ENCODE measurements at places on chromosomes 5 and 9.

DNA sequence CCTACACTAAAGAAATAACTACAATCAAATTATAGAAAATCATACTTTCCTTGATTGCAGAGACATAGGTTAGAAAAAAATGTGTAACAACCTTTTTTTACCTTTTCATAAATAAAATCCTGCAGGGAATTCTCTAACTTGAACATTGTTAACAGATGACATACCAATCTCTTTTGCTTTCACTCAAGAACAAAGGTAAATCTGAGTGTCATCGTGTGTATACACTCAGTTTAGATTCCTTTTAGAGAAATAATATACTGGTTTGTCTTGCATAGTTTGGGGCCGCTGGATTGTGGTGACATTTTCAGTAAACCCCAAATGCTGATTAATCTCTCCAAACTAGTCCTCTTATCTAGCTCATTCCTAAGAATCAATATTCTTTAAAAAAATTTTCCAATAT is 20.8 kb upstream of the MTAP start:
- no peak overlapping the region for H3K4me3 ChIP-seq
- peak overlapping the region; percentile 86 for H3K27ac ChIP-seq
- peaks cover 25% of the 10 kb centered on the region for H3K4me1 ChIP-seq
- DNase-seq: no peak
- H3K27me3 ChIP-seq: no peaks in the 10 kb centered on the region

DNA sequence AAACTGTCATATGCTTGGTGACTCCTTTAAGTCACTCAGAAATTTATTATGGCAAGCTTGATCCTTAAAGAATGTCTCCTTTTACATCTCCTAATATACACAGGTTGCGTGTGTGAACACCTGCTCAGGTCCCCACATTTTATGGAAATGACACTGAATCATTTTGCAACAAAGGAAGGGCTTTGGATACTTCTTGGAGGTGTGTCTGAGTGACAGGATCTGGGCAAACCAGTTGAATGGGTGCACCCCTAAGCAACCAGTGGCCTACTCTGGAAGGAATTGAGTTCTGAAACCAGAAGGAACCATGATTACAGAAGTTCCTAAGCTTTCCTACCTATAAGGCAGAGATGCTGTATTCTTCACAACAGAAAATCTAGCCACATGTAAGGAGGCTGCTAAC is 483.9 kb upstream of the KLF4 start:
- no peaks in the 10 kb centered on the region for H3K36me3 ChIP-seq
- no peaks in the 10 kb centered on the region for H3K4me1 ChIP-seq

- no peaks in the 10 kb centered on the region for H3K27me3 ChIP-seq
- peaks cover 85% of the 10 kb centered on the region for H3K36me3 ChIP-seq
- DNase-seq: no peak
- H3K27ac ChIP-seq: peak overlapping the region; percentile 81
- H3K4me1 ChIP-seq: peaks cover 68% of the 10 kb centered on the region
Observed at GRCh38 chr5:58454025-58454424, 5.9 kb downstream of the PLK2 start.

GRCh38 chr5:118533156-118533555 is 455.2 kb downstream of the DTWD2 start:
- no peak overlapping the region for H3K4me3 ChIP-seq
- no peak overlapping the region for H3K27ac ChIP-seq
- H3K27me3 ChIP-seq: no peaks in the 10 kb centered on the region

GRCh38 chr5:168047669-168048111 is 243.8 kb upstream of the WWC1 start:
- no peak overlapping the region for H3K4me3 ChIP-seq
- H3K27me3 ChIP-seq: peaks cover 2% of the 10 kb centered on the region
- H3K36me3 ChIP-seq: no peaks in the 10 kb centered on the region

DNA sequence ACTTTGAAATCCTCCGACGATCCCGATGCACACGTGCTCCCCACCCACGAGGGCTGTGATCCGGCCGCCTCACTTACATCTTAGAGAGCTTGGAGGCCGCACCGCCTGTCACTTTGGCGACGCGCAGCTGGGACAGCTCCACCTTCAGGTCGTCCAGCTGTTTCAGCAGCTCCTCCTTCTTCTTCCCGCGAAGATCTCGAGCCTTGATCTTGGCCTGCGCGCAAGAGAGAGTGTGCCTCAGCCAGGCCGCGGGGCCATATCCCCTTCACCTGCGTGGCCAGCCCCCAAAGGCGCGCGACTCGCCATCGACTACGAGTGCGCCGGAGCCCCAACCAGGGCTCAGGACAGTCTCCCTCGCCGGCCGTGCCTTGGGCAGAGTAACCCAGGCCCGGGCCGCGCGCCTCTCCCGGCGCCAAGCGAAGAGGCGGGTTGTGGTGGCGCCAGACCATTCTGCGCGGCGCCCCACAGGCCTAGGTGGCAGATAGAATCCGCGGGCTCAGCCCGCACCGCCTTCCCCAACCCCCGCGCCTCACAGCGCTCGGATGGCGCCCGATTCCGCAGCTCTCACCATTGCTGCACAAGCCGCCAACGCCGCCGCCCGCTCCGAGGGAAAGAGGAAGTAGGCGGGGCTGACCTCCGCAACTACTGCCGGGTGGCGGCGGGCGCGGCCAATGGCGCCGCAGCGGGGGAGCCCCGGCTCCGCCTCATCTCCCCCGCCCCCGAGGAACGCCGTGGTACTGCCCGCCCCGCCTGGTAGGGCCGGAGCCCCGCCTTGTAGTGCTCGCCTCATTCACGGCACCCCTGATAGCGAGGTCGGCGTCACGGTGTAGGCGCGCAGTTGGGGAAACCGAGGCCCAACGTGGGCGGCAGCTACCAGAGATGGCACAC is at the start of the genes ARPC5L and RPL35:
Gene ARPC5L (plus strand): TSS at position 789 of the 888 bp plus-strand sequence. CDS start 7,161 bp downstream, outside the sequence.
Gene RPL35 (minus strand): TSS at position 616 of the 888 bp plus-strand sequence. CDS start 45 bp downstream, at position 571.
- peaks cover 6% of the 10 kb centered on the region for H3K36me3 ChIP-seq
- peak; percentile 93 for DNase-seq
- peak within 1 kb of the TSS; percentile 94 for H3K4me3 ChIP-seq
- H3K27me3 ChIP-seq: no peaks in the 10 kb centered on the region
- H3K4me1 ChIP-seq: peaks cover 27% of the 10 kb centered on the region
- peak within 1 kb of the TSS; percentile 99 for H3K27ac ChIP-seq

DNA sequence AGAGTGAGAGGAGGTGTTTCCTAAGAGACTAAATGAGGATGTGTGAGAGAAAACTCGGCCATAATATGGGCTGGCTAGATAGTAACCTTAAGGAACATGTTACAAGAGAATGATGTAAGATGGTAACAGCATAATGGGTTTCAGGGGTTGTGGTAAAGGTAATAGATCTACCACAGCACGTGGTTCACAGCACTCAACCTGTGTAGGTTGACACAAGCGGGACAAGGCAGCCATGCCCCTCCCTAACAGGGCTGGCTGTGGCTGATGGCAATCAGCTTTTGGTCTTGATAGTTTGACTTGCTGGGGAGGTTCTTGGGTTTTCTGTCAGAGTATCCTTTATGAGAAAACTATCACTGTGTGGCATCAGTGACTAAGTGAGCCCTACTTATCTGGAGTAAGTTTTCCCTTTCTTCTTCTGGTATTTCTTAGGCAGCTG is 138.6 kb downstream of the TRIO start:
- DNase-seq: no peak
- no peak overlapping the region for H3K4me3 ChIP-seq
- H3K27me3 ChIP-seq: no peaks in the 10 kb centered on the region
- H3K4me1 ChIP-seq: peaks cover 16% of the 10 kb centered on the region

DNA sequence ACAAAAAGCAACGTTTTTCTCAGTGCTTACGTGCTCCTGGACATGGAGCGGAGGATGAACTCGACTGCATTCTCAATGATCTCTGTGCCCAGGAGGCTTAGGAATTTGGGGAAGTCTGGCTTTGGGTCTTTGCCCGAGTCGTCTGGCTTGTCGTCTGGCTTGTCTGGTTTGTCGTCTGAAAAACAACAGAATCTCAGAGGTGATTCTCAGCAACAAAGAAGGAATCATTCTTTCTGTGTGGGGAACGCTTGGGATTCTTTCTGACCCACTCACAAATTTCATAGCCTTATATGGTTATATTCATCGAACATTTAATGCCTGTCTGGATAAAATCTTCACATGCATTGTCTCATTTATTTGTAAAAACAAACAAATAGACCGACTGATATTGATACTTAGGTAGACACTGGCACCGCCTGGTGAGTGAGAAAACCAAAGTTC is 4.7 kb downstream of the C5orf46 start:
- H3K27me3 ChIP-seq: peaks cover 10% of the 10 kb centered on the region
- H3K36me3 ChIP-seq: no peaks in the 10 kb centered on the region
- no peak overlapping the region for H3K4me3 ChIP-seq
- DNase-seq: no peak
- peak overlapping the region; percentile 26 for H3K27ac ChIP-seq
- peaks cover 24% of the 10 kb centered on the region for H3K4me1 ChIP-seq

All from mesothelial cell of epicardium (in vitro differentiated cells).